ENCODE measurements at places on chromosomes 7 and 10.

GRCh38 chr7:45402480-45403218 is 171.5 kb upstream of the ADCY1 start:
- peak; percentile 44 for DNase-seq

GRCh38 chr10:85557706-85558105 is 808.9 kb downstream of the GRID1 start:
- no peak for DNase-seq

- peak; percentile 39 for DNase-seq
Observed at GRCh38 chr10:63268149-63268797, 135.1 kb downstream of the NRBF2 start.

GRCh38 chr10:102146971-102147428 is 5.2 kb upstream of the NOLC1 start:
- no peak for DNase-seq

- no peak for DNase-seq
Observed at GRCh38 chr10:117442521-117442920, 67.3 kb upstream of the PDZD8 start.

GRCh38 chr7:131272086-131272485 is 55.6 kb upstream of the MKLN1 start:
- DNase-seq, result no peak

- no peak for DNase-seq
Observed at GRCh38 chr7:51082096-51082840, 234.3 kb downstream of the COBL start.

GRCh38 chr7:148079206-148080080 is 511.1 kb upstream of the C7orf33 start:
- no peak for DNase-seq

GRCh38 chr10:24793648-24794379 is 70.1 kb upstream of the ARHGAP21 start:
- no peak for DNase-seq

GRCh38 chr10:968546-969199 is 19.6 kb upstream of the GTPBP4 start:
- no peak for DNase-seq

Data from Kasumi-1 (cell line).